NCI-H187 treated with DMSO at 0.1 percent for 48 hours (cell line): ENCODE measurements at places on chromosomes 16 and 17.

- DNase-seq, result no peak
Measured at GRCh38 chr16:88803264-88803987, at the start of gene CDT1. Gene CDT1, plus strand, starts transcription at chr16:88803789. Its CDS starts 43 bp downstream, at chr16:88803832.

DNA sequence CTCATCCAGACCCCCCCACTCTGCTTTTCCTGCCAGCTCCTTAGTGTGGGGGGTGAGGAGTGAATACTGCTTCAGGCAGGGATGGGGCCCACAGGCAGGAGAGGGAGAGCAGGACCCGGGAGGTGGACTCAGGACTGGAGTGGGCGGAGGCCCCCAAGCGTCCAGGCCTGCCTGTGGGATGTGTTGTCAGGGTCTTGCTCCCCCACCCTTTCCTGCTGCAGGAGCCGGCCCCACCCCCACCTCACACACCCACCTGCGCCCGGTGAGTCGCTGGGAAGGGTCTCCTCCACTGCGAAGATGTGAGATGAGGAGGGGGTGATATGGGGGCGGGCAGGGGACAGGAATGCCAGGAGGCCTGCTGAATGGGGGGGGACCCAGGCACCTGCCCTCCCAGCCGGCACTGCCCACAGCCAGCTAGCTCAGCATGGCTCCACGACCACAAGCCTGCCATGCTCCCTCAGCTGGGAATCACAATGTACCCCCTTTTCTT is 1.1 kb downstream of the FAM171A2 start:
- DNase-seq, result no peak

GRCh38 chr16:80717611-80718010 is 86.8 kb downstream of the CDYL2 start:
- DNase-seq, result no peak

- no peak for DNase-seq
Measured at GRCh38 chr17:8912084-8912981, 44.9 kb upstream of the PIK3R6 start.

DNA sequence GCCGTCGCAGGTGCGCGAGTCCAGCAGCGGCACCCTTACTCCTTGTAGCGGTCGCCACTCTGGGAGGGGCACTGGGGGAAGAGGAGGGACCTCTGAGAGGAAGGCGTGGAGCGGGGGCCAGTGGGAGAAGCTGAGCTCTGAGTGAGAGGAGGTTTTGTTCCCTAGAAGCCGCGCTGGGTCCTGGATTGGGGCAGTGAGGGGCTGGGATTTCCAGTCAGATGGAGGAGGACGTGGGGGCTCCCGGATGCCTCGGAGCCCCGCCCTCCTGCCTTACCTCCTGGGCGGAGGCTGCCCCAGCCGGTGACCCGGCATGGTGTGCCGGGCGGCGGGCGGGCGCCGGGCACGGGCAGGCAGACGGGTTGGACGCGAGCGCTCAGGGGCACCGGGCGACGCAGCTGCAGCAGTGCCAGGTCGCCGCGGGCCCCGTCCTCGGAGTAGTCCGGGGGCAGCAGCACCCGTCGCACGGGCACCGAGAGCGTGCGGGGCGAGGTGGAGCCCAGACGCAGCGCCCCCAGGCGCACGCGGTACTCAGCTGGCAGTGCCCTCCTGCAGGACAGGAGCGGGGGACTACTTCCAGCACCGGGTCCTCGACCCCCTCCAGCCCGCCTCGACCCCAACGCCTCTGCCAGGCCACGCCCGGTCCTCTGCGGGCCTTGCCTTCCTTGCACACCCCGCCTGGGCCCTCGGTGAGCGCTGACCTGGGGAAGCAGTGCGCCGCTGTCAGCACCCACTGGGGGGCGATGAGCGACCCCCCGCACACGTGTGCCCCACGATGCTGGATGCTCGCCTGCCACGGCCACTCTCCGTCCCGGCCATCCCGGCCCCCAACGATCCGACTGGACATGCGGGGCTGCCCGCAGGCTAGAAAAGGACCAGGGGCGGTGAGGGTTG is 2.0 kb downstream of the PRSS33 start:
- no peak for DNase-seq

DNA sequence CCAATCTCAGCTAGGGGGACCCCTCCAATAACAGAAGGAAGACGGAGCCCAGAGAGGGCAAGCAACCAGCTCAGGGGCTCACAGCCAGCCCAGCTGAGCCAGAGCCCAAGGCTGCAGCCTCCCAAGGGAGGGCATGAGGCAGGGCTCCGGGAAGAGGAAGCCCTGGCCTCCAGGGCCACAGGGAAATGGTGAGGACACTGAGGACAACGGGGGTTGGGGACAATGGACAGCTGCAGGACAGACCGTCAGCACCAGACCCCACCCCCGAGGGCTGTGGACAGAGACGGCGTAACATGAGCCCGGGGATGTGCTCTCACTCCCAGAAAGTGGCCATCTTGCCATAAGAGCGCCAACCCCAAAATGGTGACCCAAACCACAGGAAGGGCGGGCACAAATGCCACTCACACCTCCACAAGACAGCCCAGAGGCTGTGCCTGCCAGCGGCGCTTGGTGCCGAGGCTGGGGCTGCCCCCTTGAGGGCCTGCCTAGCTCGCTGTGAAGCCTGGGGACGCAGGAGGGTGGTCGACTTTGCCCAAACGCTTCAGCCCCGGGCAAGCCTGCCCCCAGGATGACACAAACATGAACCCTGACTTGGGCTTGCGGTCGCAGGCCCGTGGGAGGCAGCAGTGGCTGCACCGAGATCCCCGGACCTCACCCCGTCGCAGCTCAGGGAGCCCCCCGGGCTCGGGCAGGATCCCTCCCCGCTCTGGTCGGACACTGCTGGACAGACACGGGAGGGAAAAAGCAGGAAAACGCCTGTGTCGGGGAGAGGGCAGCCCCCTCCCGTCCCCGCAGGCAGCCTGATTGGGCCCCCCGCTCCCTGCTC is 10.5 kb downstream of the PIMREG start:
- DNase-seq, result no peak

DNA sequence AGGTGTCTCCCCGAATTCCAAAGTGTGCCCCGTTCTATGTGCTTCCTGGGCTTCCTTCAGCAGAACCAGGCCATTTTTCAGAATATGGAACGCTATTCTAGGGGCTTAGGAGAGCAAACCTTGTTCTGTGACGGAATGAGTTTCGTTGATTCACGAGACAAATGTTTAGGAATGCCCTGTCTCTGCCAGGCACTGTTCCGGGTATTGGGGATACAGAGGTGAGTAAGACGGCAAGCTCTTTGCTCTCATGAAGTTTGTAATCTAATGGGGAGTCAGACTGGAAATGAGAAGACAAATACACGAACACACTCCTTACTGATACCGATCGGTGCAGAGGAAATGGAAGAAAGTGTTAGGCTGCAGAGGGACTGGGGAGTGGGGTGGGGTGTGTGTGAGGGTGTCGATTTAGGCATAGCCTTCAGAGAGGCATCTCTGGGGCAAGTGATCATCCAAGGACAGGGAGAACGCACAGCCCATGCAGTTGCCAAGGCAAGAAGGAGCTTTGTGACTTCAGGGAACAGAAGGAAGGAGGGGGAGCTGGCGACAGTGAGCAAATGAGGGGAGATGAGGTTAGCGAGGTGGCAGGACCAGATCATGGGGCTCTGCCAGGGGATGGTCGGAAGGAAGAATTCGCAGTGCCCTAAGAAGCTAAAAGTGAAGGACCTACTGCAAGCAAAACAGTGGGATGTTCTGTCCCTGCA is 189.6 kb downstream of the MSI2 start:
- DNase-seq, result no peak

DNA sequence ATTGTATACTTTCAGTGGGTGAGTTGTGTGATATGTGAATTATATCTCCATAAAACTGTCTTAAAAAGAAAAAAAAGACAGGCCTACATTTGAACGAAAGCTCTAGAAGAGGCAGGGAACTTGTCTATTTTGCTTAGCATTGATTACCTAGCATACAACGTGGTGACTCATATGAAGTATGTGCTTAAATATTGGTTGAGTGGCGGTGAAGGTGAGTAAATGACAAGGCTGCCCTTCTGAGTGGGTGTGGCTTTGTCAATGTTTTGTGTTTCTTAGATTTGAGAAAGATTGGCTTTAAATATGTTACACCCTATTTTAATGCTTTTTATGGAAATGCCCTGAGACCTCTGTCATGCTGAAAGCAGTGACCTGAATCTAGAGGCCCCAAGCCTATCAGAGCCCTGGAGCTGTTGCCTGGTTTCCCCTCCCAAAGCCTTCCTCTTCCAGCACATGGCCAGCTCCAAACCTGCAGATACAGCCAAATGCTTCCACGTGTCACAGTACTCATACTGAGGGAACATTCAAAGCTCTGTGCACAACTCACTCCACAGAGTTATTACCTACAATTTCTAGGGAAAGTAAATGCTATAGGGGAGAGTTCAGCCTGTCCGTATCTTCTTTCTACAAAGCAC is 260.0 kb downstream of the PHKB start:
- no peak for DNase-seq
